ENCODE measurements at places on chromosomes 12 and 14. TPM values are rescaled to one million over a fixed set of nuclear protein-coding genes. Genes with fewer than 3 reads are reported as not detected.
A peak's percentile ranks its signal among the peaks of the same experiment; 100 is the strongest.

DNA sequence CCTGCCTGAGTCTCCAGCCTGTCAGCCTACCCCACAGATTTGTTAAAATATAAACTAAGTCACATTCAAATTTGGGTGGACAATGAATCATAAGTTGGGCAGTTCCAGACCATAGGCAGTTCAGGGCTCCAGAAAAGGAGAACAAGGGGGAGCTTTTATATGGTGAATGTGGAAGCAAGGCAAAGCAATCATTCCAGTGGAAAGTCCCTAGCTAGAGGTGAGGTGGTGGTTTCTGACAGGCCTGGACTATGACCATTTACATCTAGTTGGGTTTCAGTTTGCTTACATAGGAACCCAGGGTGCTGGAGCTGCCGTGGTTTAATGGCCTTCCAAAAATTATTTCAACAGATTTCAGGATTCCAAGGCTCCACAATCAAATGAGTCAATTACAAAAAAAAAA lies 207.3 kb downstream of the AEBP2 start:
- no peak overlapping the region for H3K27ac ChIP-seq
- H3K27me3 ChIP-seq, result peaks cover 12% of the 10 kb centered on the region
- no peak overlapping the region for H3K4me3 ChIP-seq
- peaks cover 12% of the 10 kb centered on the region for H3K36me3 ChIP-seq
- peaks cover 10% of the 10 kb centered on the region for H3K4me1 ChIP-seq

GRCh38 chr12:92847368-92847767 lies 81.7 kb downstream of the EEA1 start:
- H3K36me3 ChIP-seq, result peaks cover 9% of the 10 kb centered on the region
- no peak overlapping the region for H3K27ac ChIP-seq
- no peaks in the 10 kb centered on the region for H3K4me1 ChIP-seq
- no peak for DNase-seq
- no peaks in the 10 kb centered on the region for H3K27me3 ChIP-seq
- no peak overlapping the region for H3K4me3 ChIP-seq

- no peak overlapping the region for H3K27ac ChIP-seq
- H3K27me3 ChIP-seq, result no peaks in the 10 kb centered on the region
These were observed 37.6 kb downstream of the DCP1B start for GRCh38 chr12:1966561-1967226.

GRCh38 chr12:56699020-56699661 lies 11.1 kb upstream of the PTGES3 start:
- H3K27me3 ChIP-seq, result no peaks in the 10 kb centered on the region
- no peak overlapping the region for H3K4me3 ChIP-seq
- no peak overlapping the region for H3K27ac ChIP-seq
- H3K4me1 ChIP-seq, result peaks cover 10% of the 10 kb centered on the region
- no peaks in the 10 kb centered on the region for H3K36me3 ChIP-seq

GRCh38 chr14:65164068-65164824 lies 61.9 kb upstream of the MAX start:
- no peak overlapping the region for H3K4me3 ChIP-seq
- H3K4me1 ChIP-seq, result peaks cover 4% of the 10 kb centered on the region
- peaks cover 4% of the 10 kb centered on the region for H3K27me3 ChIP-seq
- no peaks in the 10 kb centered on the region for H3K36me3 ChIP-seq
- H3K27ac ChIP-seq, result no peak overlapping the region

DNA sequence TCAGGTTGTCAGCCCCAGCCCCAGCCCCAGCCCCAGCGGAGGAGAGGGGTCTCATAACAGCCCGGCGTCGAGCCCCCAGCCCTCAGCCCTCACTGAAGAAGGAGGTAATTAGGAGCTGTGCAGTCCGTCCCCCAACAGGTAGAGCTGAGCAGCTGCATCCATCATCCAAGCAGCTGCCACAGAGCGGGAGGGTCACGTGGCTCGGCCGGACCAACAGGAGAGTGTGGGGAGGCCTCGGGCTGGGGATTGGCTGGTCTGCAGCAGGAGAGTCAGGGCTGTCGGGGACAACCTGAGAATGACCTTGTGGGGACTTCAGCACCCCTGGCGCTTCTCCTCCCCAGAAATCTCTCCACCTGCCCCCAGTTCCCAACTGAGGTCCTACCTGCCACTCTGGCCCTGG lies 29.6 kb downstream of the SMUG1 start:
- H3K27me3 ChIP-seq, result peaks cover 21% of the 10 kb centered on the region
- no peaks in the 10 kb centered on the region for H3K4me1 ChIP-seq
- DNase-seq, result no peak
- no peaks in the 10 kb centered on the region for H3K36me3 ChIP-seq
- H3K4me3 ChIP-seq, result no peak overlapping the region

DNA sequence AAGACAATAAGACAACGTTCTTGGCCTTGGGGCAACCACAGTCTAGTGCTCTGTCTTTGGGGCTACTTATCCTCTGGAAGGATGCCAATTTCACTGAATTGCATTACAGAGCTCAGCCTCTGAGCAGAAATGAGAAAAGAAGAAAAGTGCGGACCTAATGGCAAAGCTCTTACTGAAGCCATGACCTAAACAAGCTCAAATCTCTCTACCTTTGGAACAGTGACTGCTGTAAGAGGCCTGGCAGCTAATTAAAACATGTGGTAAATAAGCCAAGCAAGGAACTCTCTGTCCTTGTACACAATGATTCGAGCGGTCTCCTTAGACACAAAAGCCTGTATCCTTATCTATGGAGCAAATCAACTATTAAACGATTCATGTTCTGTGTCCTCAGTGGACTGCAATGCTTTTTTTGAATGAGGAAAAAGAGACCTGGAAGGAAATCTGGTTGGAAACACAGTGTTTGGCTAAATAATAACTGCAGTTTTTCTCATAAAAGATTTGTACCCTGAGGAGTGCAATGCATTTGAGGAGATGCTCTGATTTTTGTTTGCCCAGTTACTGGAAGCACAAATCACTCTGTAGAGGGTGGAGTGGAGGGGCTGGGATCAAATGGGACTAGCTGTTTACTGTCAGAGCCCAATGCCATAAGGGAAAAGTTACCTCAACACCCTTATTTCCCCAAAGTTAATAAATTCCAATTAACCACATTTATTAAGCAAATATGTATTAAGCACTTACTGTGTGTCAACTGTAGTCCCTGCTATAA lies 113.9 kb downstream of the NDUFA12 start:
- no peak overlapping the region for H3K4me3 ChIP-seq
- peaks cover 6% of the 10 kb centered on the region for H3K27me3 ChIP-seq
- no peaks in the 10 kb centered on the region for H3K36me3 ChIP-seq
- H3K4me1 ChIP-seq, result peaks cover 8% of the 10 kb centered on the region
- DNase-seq, result no peak

DNA sequence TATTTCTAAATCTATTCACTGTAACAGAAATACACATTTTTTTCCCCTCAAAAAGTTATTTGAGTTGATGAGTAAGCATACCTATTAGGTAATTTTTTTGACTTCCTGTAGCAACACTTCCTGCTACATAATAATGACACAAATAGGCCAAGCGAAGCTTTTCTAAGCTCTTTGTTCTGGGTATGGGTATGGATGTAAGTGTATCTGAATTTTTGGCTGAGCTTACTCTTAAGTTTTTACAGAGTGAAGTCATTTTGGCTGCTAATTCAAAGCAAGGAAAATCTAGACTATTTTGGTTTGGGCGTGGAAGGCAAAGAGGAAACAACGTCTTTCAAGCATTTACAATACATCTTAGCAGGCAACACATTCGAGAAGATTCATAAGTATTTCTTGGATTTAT lies 1206.0 kb upstream of the FLRT2 start:
- DNase-seq, result no peak
- H3K36me3 ChIP-seq, result peaks cover 2% of the 10 kb centered on the region
- no peaks in the 10 kb centered on the region for H3K27me3 ChIP-seq
- H3K27ac ChIP-seq, result no peak overlapping the region
- H3K4me1 ChIP-seq, result no peaks in the 10 kb centered on the region

- H3K27ac ChIP-seq, result peak overlapping the region; percentile 90
- peak overlapping the region; percentile 99 for H3K4me3 ChIP-seq
- H3K27me3 ChIP-seq, result no peaks in the 10 kb centered on the region
- no peak for DNase-seq
- H3K36me3 ChIP-seq, result no peaks in the 10 kb centered on the region
- H3K4me1 ChIP-seq, result peaks cover 26% of the 10 kb centered on the region
These were observed 1.0 kb upstream of the ANO6 start for GRCh38 chr12:45214749-45215418.

DNA sequence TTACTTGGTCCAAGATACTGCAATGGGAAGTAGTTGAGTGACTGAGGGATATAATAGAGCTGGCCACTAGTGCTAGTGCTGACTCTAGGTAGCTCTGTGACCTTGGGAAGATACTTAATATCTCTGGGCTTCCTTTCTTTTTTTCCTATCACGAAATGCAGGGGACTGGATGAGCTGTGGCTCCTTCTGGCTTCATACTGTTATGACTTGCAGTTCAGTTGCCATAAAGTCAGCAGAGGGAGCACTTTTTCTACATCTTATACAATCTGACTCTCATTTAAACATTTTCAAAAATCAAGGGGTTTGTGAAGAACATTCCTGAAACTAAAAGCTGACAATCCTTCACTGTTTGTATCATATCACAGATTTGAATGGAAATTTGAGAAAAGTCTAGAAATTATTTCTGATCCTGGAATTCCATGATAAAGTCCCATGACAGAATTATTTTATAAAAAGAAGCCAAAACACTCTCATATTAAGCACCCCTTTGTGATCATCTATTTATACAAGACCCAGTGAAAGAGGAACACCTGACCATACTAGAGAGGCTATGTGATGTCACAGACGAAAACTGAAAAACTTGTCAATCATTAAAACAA lies 5.3 kb downstream of the BHLHE41 start:
- H3K27me3 ChIP-seq, result peaks cover 52% of the 10 kb centered on the region
- H3K36me3 ChIP-seq, result no peaks in the 10 kb centered on the region
- H3K4me3 ChIP-seq, result no peak overlapping the region
- H3K27ac ChIP-seq, result no peak overlapping the region
- peaks cover 20% of the 10 kb centered on the region for H3K4me1 ChIP-seq

DNA sequence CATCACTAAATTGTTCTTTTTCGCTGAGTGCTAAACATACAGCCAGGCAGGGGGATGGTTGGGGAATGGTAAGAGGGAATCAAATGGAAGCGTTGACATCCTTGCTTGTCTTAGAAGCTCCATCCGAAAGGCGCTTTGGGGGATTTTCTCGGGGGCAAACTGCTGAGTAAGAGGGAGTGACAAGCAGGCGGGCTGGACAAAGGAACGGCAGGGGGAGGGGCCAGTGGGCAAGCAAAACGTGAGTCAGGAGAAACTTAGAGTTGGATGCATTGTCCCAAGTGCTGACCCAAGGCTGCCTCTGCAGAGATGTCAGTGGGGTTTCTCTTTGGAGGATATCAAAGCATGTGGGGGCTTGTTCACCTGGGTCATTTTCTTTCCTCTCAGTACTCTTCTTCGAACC lies 480.5 kb downstream of the VRK1 start:
- no peak overlapping the region for H3K4me3 ChIP-seq
- no peak overlapping the region for H3K27ac ChIP-seq
- H3K4me1 ChIP-seq, result peaks cover 13% of the 10 kb centered on the region
- peaks cover 32% of the 10 kb centered on the region for H3K27me3 ChIP-seq
- DNase-seq, result no peak

DNA sequence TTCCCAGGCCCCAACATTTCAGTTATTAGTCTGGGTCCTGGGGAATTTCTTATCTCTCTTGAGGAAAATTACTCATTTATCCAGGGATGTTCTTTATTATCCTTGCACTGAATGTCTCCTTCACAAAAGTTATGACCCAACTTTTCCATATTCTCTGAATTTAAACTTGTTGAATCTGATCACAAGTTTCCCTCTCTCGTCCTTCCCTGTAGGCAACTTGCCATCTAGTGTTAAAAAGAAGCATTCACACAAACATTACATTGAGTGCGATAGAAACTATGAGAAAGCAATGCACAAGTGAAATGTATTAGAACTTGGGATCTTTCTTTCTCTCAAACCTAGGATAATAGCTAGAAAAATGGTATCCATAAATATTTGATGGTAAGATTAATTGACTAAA lies 608.4 kb downstream of the FSCB start:
- no peak for DNase-seq
- no peaks in the 10 kb centered on the region for H3K27me3 ChIP-seq
- no peak overlapping the region for H3K27ac ChIP-seq
- no peaks in the 10 kb centered on the region for H3K36me3 ChIP-seq
- H3K4me1 ChIP-seq, result no peaks in the 10 kb centered on the region

- H3K4me3 ChIP-seq, result no peak overlapping the region
- no peaks in the 10 kb centered on the region for H3K36me3 ChIP-seq
- H3K27me3 ChIP-seq, result peaks cover 12% of the 10 kb centered on the region
- no peaks in the 10 kb centered on the region for H3K4me1 ChIP-seq
- no peak for DNase-seq
These were observed 16.7 kb upstream of the AQP2 start for GRCh38 chr12:49933796-49934195.

DNA sequence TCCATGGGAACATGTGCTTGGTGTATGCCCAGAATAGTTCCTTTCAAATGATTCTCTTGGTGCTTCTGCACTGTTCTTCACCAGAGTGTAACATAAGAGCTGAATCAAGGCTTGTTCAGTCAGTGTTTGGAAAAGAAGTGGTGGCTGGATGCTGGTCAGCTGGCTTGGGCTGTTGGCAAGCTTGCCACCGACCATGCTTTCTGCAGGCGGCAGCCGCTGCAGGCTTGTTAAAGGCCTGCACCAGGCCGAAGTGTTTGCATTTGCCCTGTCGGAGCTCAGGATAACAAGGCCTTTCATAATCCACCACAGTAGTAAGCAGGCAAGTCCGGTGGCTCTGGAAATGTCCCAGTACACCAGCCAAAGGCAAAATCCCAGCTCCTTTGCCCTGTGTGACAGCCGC lies 26.9 kb downstream of the DAAM1 start:
- H3K36me3 ChIP-seq, result no peaks in the 10 kb centered on the region
- no peak overlapping the region for H3K4me3 ChIP-seq
- DNase-seq, result no peak

- no peak for DNase-seq
- H3K27ac ChIP-seq, result no peak overlapping the region
- peaks cover 12% of the 10 kb centered on the region for H3K27me3 ChIP-seq
- H3K4me3 ChIP-seq, result no peak overlapping the region
- no peaks in the 10 kb centered on the region for H3K4me1 ChIP-seq
- no peaks in the 10 kb centered on the region for H3K36me3 ChIP-seq
These were observed 66.4 kb downstream of the UNC79 start for GRCh38 chr14:93496856-93497741.

GRCh38 chr12:104479123-104479662 lies 22.4 kb downstream of the CHST11 start:
- no peak for DNase-seq
- H3K36me3 ChIP-seq, result peaks cover 14% of the 10 kb centered on the region
- H3K4me1 ChIP-seq, result peaks cover 80% of the 10 kb centered on the region
- H3K27ac ChIP-seq, result peak overlapping the region; percentile 100
- H3K4me3 ChIP-seq, result peak overlapping the region; percentile 91

- no peaks in the 10 kb centered on the region for H3K36me3 ChIP-seq
- no peak for DNase-seq
- H3K27ac ChIP-seq, result no peak overlapping the region
- no peaks in the 10 kb centered on the region for H3K4me1 ChIP-seq
- peaks cover 27% of the 10 kb centered on the region for H3K27me3 ChIP-seq
These were observed 127.4 kb upstream of the ARHGAP5 start for GRCh38 chr14:31949709-31950108.

- H3K4me3 ChIP-seq, result no peak overlapping the region
- no peak for DNase-seq
- no peaks in the 10 kb centered on the region for H3K36me3 ChIP-seq
- H3K27ac ChIP-seq, result no peak overlapping the region
- no peaks in the 10 kb centered on the region for H3K4me1 ChIP-seq
- H3K27me3 ChIP-seq, result no peaks in the 10 kb centered on the region
These were observed 168.1 kb upstream of the GSC start for GRCh38 chr14:94938016-94938415.

Gene TSFM
- 44.6 TPM for total RNA-seq

Gene GDF3
- total RNA-seq, result not detected

Gene CCDC197
- total RNA-seq, result not detected

Gene RASSF3
- 64.3 TPM for total RNA-seq

Gene SLC38A4
- not detected for total RNA-seq

Data from natural killer cell treated with Interleukin-12 subunit alpha and Interleukin-12 subunit beta and Interleukin-15 and Interleukin-18, amount 100 ng/mL, for 72 hours (primary cell).